ENCODE measurements at places on chromosomes 5 and 9.

DNA sequence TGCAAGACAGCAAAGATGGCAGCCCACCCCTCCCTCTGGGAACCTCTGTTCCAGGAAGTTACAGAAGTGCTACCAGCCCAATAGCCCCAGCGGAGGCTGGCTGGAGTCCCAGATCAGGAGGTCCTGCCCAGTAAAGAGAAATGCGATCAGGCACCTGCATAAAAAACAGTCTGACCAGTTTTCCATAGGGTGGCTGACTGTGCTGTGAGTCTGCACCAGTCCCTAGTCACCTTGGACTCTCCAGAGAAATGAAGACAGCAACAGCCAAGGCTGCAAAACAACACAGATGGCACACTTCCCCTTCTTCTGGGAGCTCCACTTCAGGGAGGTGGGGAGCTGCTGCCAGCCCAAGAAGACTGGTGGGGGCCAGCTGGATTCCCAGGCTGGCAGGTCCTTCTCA, 265.5 kb upstream of the PCSK5 start:
- no peak overlapping the region for H3K27ac ChIP-seq
- no peak for DNase-seq
- H3K4me3 ChIP-seq = no peak overlapping the region
- H3K27me3 ChIP-seq = no peaks in the 10 kb centered on the region
- H3K36me3 ChIP-seq = 0 out of 3 replicates have a peak, but pooled peaks cover 2% of the 10 kb centered on the region

DNA sequence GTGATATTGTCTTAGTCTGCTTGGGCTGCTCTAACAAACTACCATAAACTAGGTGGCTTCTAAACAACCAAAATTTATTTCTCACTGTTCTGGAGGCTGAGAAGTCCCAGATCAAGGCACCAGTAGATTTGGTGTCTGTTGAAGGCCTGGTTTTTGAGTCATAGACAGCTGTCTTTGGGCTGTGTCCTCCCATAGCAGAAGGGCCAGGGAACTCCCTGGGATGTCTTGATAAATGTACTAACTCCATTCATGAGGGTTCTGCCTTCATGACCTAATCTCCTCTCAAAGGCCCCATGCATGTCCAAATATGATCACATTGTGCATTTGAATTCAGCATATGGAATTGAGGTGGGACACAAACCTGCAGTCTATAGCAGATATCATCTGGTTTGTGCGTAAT, 121.2 kb downstream of the CHSY3 start:
- no peaks in the 10 kb centered on the region for H3K4me1 ChIP-seq
- no peak overlapping the region for H3K4me3 ChIP-seq
- no peaks in the 10 kb centered on the region for H3K36me3 ChIP-seq
- no peak overlapping the region for H3K27ac ChIP-seq
- DNase-seq = no peak
- no peaks in the 10 kb centered on the region for H3K27me3 ChIP-seq

DNA sequence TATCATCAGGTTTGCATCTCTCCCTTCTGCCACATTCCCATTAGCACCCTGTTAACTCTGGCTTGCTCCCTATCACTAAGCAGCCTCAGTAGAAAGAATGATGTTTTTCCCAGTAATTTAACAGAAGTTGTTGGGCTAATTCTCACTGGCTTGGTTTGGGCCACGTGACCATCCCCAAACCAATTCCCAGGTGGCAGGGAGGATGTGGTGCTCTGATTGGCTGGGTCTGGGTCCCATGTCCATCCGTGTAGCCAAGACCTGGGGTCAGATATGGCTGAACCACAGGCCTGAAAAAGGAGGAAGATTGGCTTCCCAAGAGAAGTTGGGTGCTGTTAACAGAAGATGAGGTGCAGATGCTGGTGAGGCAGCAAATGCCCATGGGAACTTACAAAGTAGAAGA, 122.0 kb downstream of the BOD1 start:
- H3K27me3 ChIP-seq = no peaks in the 10 kb centered on the region
- peaks cover 2% of the 10 kb centered on the region for H3K4me1 ChIP-seq
- H3K36me3 ChIP-seq = no peaks in the 10 kb centered on the region
- peak; percentile 17 for DNase-seq
- no peak overlapping the region for H3K4me3 ChIP-seq
- H3K27ac ChIP-seq = no peak overlapping the region

DNA sequence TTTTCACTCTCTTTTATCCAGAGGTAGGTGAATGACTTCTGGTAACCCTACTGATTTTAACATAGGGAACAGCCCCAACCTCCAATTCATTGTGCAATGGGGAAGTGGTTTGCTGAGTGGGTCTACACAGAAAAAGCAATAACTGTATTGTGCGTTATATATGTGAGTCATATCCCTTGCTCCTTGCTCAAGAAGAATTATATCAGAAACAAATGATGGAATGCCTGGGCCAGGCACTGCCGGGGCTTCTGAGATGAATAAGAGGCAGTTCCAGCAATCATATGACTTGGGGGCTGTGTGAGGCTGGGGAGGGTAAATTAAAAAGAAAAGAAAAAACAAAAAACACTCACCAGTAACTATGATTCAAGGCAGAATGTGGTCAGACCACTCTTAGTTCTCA, 79.2 kb upstream of the ABCA1 start:
- no peak overlapping the region for H3K27ac ChIP-seq
- no peak overlapping the region for H3K4me3 ChIP-seq
- no peaks in the 10 kb centered on the region for H3K4me1 ChIP-seq
- no peaks in the 10 kb centered on the region for H3K27me3 ChIP-seq
- H3K36me3 ChIP-seq = no peaks in the 10 kb centered on the region
- no peak for DNase-seq

GRCh38 chr9:94135222-94135621, 51.0 kb downstream of the PTPDC1 start:
- no peaks in the 10 kb centered on the region for H3K36me3 ChIP-seq
- H3K27me3 ChIP-seq = no peaks in the 10 kb centered on the region
- DNase-seq = no peak
- H3K4me1 ChIP-seq = no peaks in the 10 kb centered on the region
- no peak overlapping the region for H3K27ac ChIP-seq
- no peak overlapping the region for H3K4me3 ChIP-seq

DNA sequence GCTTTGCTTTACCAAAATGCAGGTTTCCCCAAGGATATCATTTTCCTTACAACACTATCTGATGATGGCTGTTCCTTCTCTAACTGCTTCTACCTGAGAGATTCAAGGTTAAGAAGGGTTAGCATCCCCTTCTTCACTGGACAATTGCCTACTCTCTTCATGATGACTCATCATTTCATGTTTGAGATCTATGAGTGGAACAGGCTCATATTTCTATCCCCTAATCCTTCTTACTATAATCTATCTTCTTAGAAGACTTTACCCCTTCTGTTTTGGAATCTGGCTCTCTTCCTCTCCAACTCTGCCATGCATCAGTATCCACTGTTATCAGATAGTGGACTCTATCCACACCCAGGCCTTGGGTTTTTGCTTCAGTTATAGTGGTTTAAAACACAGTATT, 54.3 kb downstream of the NR3C1 start:
- H3K27ac ChIP-seq = no peak overlapping the region
- no peak overlapping the region for H3K4me3 ChIP-seq
- DNase-seq = no peak
- peaks cover 4% of the 10 kb centered on the region for H3K36me3 ChIP-seq
